IMR-90 (cell line): ENCODE measurements at places on chromosomes 3 and 15. TPM values are rescaled to one million over a fixed set of nuclear protein-coding genes. Genes with fewer than 3 reads are reported as not detected.

- DNase-seq: no peak
Measured at GRCh38 chr3:27673701-27674100, 48.4 kb downstream of the EOMES start.

- DNase-seq: peak; percentile 56
Measured at GRCh38 chr3:132256989-132257388, 60.2 kb upstream of the ACP3 start.

DNA sequence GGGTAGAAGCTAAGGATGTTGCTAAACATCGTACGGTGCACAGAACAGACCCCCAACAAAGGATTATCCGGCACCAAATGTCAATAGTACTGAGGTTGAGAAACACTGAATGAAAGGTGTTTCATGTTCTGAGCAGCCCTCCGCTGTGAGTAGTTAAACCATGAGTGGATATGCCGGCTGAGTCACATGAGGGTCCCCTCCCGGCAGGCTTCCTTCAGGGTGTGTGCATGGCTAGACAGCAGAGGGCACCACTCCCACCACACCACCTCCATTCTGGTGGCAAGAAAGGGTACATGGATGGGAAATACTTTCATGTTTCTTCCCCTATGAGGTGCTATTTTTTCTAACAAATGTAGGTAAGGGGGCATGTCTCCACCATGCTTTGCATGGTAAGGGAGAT is 128.3 kb upstream of the SEMA6D start:
- DNase-seq: no peak

GRCh38 chr3:53956586-53956985 is 64.9 kb upstream of the SELENOK start:
- no peak for DNase-seq

GRCh38 chr3:23325466-23326065 is 122.4 kb downstream of the UBE2E2 start:
- DNase-seq: no peak

DNA sequence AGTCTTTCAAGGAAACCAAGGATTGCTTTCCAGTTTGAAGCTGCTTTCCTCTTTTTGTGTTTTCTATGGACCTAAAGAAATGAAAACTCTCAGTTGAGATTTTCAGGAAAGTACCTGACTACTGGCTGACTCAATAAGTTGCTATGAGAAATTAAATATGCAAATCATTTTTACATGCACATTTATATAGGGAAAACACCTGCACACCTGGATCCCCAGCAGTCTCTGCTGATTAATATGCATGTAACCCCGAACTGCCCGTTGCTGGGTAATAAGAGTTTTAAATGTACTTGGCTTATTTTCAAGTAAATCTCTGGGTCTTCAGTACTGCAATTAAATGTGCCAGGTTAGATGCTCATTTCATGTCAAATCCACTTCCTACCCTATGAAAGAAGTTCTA is 77.2 kb downstream of the KBTBD8 start:
- no peak for DNase-seq

GRCh38 chr3:77348244-77348855 is 308.5 kb downstream of the ROBO2 start:
- DNase-seq: peak; percentile 6

- peak; percentile 11 for DNase-seq
Measured at GRCh38 chr3:171615686-171616085, 155.5 kb upstream of the TNIK start.

- no peak for DNase-seq
Measured at GRCh38 chr15:95998935-95999334, 331.6 kb upstream of the NR2F2 start.

GRCh38 chr3:118213892-118214291 is 820.8 kb downstream of the IGSF11 start:
- DNase-seq: no peak

- no peak for DNase-seq
Measured at GRCh38 chr3:116914004-116914403, 204.4 kb downstream of the TUSC7 start.

DNA sequence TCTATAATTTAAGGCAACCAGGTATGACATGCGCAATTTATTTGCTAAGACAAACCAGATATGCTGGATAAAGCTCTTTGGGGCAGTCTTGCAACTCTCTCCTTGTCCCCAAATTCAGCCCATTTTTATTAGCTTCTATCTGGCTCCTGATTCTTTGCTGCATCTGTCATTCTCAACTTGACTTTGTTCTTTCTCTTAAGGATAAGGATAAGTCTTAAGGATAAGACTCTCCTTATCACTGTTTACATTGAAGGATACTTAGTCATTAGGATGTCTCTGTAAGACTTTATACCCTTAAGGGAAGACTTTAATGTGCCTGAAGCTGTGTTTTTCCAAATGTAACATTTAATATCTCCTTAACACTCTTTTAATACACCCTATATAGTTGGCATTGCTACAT is 49.2 kb downstream of the ALCAM start:
- DNase-seq: peak; percentile 65

GRCh38 chr15:26928051-26928450 is 42.9 kb upstream of the GABRG3 start:
- DNase-seq: no peak

GRCh38 chr3:120170223-120170622 is 76.0 kb upstream of the GSK3B start:
- DNase-seq: peak; percentile 85

- no peak for DNase-seq
Measured at GRCh38 chr3:177894081-177894728, 642.0 kb upstream of the KCNMB2 start.

- no peak for DNase-seq
Measured at GRCh38 chr3:28947061-28947460, 333.8 kb upstream of the RBMS3 start.

The TMCC1 gene
- 4.8 and 5.0 TPM in 2 replicates for polyA plus RNA-seq

The PLA2G4D gene
- polyA plus RNA-seq: not detected in 2 replicates

The MIX23 gene
- 12.9 and 26.7 TPM in 2 replicates for polyA plus RNA-seq

The MCF2L2 gene
- 0.17 TPM in 1 of 2 replicates, not detected in the other for polyA plus RNA-seq

The WDR72 gene
- polyA plus RNA-seq: not detected in 2 replicates

The LINGO1 gene
- 0.05 and 0.13 TPM in 2 replicates for polyA plus RNA-seq

The ARF4 gene
- polyA plus RNA-seq: 357 and 412 TPM in 2 replicates

The RLBP1 gene
- not detected in 2 replicates for polyA plus RNA-seq

The SLC6A1 gene
- polyA plus RNA-seq: 0.02 TPM in 1 of 2 replicates, not detected in the other

The OIP5 gene
- polyA plus RNA-seq: 5.4 and 5.5 TPM in 2 replicates

The MOBP gene
- not detected in 2 replicates for polyA plus RNA-seq

The LACTB gene
- 31.0 and 32.7 TPM in 2 replicates for polyA plus RNA-seq

The MNS1 gene
- 0.62 and 0.84 TPM in 2 replicates for polyA plus RNA-seq

The SNX33 gene
- polyA plus RNA-seq: 12.5 and 14.6 TPM in 2 replicates
